ENCODE measurements at places on chromosomes 7 and 10.

DNA sequence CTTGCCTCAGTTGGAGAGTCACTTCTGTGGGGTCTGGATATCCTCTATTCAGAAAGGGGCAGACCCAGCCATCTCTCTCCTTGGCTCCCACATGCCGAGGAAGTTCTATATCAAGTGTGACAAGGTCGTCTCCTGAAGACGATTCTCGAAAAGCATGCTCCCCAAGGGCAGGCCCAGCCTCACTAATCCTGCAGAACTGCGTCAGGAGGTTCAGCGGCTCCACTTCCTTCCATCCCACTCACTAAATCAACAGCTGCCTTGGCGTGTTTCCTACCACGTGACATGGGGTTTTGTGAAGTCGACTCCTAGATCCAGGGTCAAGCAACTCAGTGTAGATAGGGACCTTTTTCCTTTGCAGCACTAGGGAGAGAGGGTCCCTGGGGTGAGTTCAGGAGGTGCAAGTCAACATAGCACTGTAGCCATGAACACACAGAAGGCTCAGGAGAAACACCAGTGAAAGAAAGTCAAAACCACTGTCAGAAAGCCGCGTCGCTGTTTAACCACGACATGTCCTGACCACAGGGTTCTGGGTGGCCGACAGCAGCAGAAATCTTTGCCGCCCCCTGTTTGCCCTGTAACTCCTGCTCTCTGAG lies 156.4 kb downstream of the PRPF18 start:
- no peak for DNase-seq

DNA sequence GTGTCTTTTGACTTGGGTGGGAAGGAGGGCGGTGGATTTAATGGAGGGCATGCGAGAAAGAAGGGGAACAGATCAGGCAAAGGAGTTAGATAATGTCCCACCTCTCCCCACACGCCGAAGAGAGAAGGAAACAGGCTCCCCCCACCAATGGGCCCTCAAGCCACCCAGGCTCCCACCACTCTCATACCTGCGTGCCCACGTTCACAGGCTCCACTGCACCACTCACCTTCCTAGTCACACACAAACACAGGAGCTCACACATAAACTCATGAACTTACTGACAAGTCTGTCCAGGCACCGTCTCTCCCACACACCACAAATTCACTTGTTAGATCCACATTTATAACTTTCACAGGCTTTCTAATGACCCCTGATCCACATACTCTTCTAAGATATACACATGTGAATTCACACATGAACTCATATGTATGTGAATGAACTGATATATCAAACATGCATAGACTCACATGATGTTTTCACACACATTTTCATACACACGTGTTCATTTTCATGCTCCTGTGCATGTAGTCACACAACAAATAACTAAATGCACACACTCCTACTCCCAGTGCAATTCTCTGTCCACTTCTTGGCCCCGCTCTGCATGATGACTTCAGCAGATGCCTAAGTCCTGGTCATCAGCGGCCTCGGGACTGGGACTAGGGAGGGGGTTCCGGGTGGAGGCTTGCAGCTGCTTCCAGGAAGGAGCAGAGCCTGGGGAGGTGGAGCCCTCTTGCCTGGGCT lies 1.5 kb downstream of the LZTS2 start:
- no peak for DNase-seq

- DNase-seq: no peak
These were observed 28.4 kb downstream of the JMJD1C start for GRCh38 chr10:63437116-63437949.

GRCh38 chr7:121510858-121511482 lies 114.9 kb upstream of the FAM3C start:
- DNase-seq: no peak

GRCh38 chr7:38374507-38374906 lies 101.1 kb upstream of the TARP start:
- DNase-seq: no peak

DNA sequence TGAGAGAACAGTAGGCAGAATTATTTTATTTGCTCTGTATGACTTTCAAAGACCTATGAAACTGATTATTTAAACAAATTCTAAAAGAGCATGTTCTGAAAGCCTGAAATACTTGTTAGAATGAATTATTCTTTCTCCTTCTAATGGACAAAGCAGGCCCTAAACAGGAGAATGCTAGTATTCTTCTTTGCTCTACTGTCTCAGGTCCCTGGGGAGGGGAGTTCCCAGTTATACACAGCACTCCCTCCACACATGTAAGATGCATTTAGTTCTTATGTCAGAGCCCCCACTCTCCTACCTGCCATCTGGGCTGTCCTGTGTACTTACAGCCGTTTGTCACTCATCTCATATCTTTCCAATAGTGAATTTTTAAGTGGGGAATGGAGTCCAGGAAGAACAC lies 633.5 kb upstream of the ANKRD30A start:
- DNase-seq: no peak

- no peak for DNase-seq
These were observed 389.6 kb downstream of the DPP6 start for GRCh38 chr7:154441811-154442210.

DNA sequence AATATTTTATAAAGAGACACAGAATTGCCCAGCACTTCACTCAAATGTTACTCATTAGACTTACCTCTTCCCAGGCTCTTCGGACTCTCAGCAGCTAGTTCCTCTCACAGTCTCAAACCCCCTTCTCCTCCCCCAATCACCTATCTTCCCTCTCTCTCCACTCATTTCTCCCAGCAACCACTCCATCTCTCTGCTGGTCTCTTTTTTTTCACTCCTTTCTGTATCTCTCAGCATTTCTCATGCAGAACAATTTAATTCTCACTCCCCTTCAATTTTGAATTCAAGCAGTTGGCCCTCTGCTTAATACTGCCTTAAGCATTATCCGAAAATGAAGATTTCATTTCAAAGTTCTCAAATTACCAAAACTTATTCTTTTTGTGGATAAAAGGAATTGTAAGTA lies 34.4 kb upstream of the CAV2 start:
- DNase-seq: no peak

DNA sequence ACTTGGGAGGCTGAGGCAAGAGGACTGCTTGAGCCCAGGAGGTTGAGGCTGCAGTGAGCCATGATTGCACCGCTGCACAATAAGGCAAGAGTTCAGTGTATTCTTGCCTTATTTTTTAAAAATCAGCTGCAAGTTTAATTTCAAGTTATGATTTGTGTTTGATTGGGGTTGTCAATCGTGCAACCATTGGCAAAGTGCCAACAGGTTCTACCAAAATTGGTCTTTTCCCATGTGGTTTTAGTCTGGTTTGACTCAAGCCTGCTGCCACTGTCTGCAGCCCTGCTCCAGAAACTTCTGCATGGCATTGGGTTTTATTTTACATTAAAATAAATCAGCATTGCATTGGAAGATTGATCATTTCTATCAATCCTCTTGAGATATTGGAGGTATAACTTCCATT lies 72.7 kb downstream of the PTPRE start:
- DNase-seq: no peak

GRCh38 chr10:118272149-118272721 lies 69.9 kb downstream of the FAM204A start:
- DNase-seq: no peak

GRCh38 chr10:102457591-102458150 lies 6.3 kb upstream of the C10orf95 start:
- DNase-seq: no peak

DNA sequence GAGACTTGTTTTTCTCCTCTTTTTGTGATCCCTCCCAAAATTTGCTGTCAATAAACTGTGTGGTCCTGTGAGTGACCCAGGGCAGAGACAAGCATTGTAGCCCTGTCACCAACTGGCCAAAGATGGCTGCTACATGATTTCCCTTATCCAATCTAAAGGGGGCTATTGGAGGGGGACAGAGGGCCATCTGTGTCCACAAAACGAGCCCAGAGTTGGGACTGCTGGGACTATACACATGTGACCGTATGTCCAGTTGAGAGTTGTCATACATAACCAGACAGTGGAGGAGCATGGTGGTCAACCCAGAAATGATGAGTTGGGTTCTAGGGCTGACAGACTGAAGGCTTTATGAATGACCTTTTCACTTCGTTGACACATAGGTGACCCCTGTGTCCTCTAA lies 55.3 kb upstream of the SDK1 start:
- no peak for DNase-seq

DNA sequence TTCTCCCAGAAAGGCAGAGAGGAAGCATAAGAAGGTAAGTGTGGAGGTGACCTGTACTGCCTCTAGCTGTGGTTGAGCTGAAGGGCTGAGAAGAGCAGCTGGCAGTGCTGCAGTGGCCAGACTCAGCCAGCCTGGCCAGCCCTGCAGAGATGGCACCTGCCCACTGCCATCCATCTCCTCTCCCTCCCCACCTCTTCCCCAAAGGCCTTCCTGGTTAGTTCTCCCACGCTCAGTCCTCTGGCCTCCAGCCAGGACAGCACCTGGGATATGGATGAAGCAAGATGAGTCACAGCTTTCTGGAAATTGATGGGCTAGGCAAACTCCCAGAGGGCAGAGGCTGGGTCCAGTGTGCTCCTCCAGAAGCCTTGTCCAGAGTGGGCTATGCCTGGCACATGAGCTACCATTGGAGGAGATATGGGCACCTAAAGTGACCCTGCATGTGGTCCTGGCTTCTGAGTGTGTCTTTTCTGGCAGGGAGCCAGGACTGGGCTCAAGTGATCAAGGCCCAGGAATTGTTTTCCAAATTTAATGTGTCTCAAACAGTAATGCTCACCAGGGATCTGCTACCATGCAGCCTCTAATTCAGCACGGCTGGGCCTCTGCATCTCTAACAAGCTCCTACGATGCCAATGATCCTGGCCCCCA lies 81.0 kb upstream of the CACUL1 start:
- peak; percentile 87 for DNase-seq

DNA sequence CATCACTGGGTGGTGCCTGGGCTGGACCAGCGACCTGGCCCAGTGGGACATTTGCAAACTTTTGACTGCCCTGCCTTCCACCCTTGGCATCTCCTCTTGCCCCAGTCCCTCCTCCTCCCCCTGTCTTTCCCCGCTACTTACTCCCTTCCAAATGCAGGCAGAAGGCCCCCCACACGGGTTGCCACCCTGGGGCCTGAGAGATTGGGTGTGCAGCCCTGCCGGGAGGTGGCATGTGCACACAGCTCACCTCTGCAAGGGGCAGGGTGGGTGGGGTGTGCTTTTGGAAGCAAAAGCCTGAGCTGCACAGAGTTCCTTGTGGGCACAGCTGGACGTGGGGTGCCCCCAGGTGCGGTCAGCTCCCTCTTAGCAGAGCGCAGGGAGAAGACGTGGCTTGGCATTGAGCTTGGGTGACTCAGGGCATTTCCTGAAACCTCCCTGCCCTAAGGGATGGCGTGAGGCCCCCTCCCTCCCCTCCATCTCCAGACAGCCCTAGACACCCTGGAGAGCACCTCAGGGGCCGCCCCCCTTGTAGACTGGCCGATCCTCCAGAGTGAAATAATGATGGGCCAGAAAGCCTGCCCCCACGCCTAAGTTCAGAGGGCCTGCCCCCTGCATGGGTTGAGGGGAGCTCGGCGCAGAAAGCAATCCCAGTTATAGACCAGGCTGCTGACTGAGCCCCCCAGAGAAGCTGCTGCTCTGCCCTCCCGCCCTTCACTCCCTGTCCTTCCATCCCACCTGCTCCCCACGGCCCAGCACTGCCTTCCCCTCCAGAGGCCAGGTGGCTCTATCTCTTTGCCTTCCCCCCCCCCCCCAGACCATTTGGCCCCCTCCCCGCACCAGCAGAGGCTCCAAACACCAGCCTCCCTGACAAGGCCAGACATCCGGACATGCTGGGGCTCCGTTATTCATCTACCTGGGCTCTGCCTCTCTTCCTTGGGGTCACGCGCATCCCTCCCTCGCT lies 2.3 kb upstream of the SHH start:
- no peak for DNase-seq

DNA sequence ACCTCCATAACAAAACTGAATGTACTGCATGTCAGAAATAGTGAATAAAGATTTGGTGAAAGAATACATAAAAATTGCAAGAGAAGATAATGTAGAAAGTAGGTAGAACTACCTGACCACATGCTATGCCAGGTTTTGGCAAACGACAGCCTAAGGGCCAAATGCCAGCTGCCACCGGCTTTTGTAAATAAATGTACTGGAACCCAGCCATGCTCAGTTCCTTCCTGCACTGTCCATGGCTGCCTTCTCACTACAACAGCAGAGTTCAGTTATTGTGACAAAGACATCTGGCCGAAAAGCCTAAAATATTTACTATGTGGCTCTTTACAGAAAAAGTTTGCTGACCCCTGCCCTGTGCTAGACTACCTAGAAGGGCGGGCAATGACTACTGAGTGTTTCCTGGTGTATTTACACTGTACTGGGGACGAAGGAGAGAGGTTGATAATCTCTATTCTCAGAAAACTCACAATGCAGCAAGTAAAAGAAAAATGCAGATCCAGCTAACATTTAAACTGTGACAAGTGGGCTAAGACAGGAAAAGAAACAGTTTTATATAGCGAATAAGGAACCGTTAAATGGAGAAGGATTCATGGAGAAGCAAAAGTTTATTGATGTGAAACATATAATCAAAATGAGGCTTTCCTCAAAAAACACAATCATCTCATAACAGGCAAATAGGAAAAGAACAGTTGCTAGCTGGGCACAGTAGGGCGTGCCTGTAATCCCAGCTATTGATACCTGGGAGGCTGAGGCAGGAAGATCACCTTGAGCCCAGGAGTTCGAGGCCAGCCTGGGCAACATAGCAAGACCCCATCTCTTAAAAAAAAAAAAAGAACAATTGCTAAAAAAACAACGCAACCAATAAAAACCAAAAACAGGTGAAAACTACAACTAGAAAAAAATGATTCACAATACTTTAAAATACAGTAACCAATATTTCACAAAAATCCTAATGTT lies 13.7 kb downstream of the KIN start:
- peak; percentile 88 for DNase-seq

DNA sequence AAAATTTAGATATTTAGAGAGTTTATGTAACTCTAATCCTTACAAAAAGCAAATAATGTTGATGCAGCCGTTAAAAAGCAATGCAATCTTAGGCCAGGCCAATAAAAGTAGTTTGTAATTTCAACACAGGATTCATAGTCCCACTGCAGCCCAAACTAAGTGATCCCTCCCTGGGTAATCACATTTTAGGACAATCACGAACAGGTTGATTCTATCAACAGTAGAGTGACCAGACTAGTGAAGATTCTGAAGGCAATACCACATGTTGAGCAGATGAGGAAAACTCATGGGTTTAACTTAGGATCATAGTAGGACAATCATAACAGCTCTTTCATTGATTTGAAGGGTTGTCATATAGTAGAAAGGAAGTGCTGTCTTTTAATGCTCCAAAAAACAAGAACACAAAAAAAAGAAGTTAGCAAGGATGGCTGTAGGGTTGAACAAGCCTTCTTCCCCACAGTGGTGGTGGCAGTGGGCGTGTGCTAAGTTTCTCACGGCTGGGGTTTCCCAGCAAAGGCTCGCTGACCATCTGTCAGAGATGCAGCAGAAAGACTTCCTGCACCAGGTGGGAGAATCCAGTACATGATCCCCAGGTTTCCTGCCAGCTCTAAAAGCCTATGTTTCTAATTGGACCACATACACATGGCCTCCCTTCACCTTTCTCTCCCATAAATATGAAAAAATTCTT lies 212.2 kb downstream of the CHRM2 start:
- DNase-seq: no peak

DNA sequence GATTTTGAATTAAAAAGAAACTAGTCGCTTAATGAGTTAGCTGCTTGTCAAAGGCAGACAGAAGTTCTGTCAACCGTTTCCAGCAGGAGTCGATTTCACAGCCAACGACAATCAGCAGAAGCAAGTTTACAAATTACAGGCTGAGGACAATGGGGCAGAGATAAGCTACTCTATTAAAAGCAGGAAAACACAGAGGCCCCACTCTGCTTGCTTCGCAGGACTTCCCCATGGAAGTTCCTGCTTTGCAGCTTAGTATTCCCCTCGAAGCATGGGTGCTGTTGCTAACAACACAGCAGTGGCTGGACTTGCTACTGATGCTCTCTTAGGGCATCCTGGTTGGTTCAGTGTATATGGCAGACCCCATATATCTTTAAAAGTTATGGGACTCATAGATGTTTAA lies 50.8 kb upstream of the KLF6 start:
- DNase-seq: no peak

Data from LNCaP clone FGC (cell line).